ENCODE measurements at places on chromosomes 1 and 21.

GRCh38 chr1:204418174-204419063, 6.8 kb upstream of the PPP1R15B start:
- no peak for DNase-seq

- no peak for DNase-seq
Observed at GRCh38 chr1:65176591-65176990, 28.6 kb downstream of the AK4 start.

DNA sequence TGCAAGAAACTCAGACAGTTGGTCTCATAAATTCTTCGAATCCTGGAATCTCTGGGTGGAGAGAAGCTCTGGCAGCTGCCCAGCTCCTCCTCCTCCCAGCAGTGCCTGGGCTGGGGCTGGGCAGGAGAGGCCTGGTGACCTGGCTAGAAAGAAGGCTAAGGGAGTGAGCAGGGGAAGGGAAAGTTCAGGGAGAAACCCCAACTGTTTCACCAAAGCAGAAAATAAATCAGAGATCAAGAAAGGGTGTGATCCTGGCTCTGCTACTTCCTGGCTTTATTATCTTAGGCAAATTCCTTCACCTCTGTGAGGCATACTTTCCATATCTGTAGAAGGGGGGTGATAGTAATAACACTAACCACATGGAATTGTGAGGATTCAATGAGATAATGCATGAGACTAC, 8.8 kb upstream of the COL16A1 start:
- no peak for DNase-seq

- no peak for DNase-seq
Observed at GRCh38 chr1:20216574-20216973, 30.3 kb upstream of the PLA2G2C start.

- no peak for DNase-seq
Observed at GRCh38 chr1:72521659-72522058, 239.3 kb upstream of the NEGR1 start.

- no peak for DNase-seq
Observed at GRCh38 chr1:171883849-171884248, 42.6 kb downstream of the DNM3 start.

GRCh38 chr1:156776942-156777341, 9.6 kb downstream of the PRCC start:
- DNase-seq, result no peak

Measured in HAP-1 (cell line).